ENCODE measurements at places on chromosomes 1 and 21.

DNA sequence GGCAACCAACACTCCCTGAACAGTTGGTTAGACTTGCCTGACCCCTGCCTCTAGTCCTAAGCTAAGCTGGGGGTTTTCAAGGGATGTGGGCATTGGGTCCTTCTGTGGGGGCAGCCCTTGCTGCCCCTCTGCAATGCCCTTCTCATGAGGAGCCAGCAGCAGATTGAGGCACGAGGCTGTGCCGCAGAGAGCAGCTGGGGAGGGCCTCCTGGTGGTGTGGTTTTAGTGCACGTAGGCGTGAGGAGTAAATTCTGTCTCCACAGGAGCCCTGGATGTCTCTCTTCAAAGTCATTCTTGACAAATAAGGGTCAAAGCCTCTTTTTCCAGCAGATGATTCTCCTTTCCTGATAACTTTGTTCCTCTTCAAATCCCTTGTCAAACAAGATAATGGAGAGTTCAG, 31.8 kb upstream of the KLHDC7A start:
- DNase-seq = no peak

GRCh38 chr1:115539061-115539460, 102.7 kb upstream of the VANGL1 start:
- DNase-seq = no peak

GRCh38 chr1:199352351-199352750, 675.2 kb upstream of the NR5A2 start:
- no peak for DNase-seq

- DNase-seq = no peak
Observed at GRCh38 chr1:77407738-77408375, 126.0 kb downstream of the AK5 start.

- DNase-seq = no peak
Observed at GRCh38 chr1:15212954-15213291, 34.1 kb upstream of the FHAD1 start.

DNA sequence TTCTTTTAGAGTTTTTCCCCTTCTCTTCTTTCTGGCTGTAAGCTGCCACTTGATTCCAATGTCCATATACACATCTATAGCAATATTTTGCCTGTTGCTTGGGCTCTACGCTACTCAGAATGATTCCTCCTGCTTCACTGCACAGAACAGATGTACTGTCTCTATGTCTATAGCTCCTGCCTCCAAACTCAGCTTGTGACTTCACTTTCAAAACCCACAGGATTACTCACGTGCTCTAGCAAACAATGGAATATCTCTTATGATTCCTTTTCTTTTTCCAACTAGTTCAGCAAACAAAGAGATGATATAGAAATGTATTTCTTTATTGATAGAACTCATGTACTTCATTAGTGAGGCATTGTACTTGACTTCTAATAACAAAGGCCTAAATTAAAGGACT, 80.5 kb upstream of the SOX13 start:
- no peak for DNase-seq

DNA sequence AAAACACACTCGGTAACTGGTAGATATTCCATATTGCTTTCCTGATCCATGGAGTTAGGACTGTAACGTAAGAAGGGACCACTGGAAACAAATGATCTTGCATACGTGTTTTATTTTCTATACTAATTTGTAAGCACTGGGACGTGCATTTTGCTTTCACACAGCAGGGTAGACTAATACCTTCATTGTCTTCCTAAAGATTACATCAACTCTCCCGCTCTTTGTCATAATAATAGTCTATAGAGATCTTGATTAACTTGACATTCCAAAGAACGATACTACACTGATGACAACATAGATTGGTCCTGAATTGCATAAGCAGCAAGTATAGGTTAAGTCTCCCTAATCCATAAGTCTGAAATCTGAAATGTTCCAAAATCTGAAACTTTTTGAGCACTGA, 166.5 kb downstream of the FAF1 start:
- DNase-seq = no peak

- no peak for DNase-seq
Observed at GRCh38 chr1:35175098-35175576, 17.8 kb downstream of the SFPQ start.

DNA sequence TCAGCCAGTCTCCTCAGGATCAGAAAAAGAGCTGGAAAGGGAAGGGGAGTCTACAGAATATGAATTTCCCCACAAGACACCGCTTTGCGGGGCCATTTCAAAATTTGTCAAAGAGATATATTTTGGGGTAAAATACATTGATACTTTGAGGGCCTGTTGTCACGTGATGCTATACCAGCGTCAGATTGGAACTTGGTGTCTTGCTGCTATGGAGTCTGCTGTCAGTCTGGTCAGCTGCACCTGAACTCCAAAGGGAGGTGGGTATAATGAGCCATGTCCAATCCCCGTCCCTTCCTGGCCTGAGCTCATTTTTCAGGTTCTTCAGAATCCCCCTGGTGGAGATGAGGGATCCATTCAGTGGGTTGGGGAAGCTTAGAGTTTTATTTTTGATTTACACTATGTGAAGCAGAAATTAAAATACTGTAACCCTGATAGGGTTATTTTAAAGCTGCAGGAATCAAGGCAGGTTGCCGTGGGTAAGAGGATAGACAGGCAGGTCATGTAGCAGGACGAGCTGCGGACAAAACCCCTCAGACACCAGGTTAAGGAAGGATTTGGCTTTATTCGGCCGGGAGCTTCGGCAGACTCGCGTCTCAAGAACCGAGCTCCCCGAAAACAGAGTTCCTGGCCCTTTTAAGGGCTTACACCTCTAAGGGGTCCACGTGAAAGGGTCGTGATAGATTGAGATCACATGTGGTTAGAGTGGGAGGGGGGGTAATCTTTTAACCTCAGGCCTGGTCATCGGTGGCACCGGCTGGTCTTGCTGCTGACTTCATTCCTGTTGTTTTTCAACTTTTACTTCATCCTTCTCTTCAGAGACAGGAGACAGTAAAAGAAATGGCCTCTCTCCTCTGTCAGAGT, 2.2 kb upstream of the POFUT2 start:
- no peak for DNase-seq

- no peak for DNase-seq
Observed at GRCh38 chr1:155671750-155672149, 16.8 kb downstream of the YY1AP1 start.

- DNase-seq = no peak
Observed at GRCh38 chr1:239443361-239443760, 57.0 kb downstream of the CHRM3 start.

GRCh38 chr1:61975638-61976037, 219.0 kb upstream of the L1TD1 start:
- no peak for DNase-seq

GRCh38 chr1:27374362-27375086, at the start of gene FCN3:
Gene FCN3, minus strand, starts transcription at chr1:27374824. Its CDS starts 6 bp downstream, at chr1:27374818.
- DNase-seq = no peak

GRCh38 chr1:40711465-40712404, 20.2 kb downstream of the NFYC start:
- no peak for DNase-seq

DNA sequence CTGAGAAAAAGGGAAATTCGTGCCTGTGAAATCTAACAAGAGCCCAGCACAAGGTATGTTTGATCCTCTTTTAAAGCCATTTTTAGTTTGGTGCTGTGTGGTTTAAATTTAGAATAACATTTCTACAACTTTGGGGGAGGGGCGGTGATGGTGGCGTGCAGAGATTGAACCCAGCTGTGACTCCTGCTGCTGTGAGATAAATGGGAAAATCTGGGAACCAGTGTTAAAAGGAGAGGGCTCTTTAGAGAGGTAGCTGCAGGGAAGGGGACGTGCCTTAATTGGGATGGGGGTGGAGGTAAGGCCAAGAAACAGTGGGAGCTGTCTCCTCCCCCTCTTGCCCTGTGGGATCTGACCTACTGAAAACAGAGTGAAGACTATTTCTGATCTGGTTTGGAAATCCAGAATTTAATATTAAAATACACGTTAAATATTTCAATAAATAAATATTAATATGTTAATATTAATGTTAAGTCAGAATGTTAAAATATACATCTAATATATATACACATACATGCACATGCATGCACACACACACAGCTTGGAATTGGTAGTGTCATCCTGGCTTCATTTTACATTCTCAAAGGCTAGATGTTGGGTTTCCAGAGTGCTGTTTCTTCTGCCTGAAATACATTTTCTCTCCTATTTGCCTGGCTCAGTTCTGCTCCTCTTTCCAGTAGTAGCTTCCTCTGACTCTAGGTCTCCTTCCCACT, 30.1 kb upstream of the DNAJC6 start:
- DNase-seq = no peak

DNA sequence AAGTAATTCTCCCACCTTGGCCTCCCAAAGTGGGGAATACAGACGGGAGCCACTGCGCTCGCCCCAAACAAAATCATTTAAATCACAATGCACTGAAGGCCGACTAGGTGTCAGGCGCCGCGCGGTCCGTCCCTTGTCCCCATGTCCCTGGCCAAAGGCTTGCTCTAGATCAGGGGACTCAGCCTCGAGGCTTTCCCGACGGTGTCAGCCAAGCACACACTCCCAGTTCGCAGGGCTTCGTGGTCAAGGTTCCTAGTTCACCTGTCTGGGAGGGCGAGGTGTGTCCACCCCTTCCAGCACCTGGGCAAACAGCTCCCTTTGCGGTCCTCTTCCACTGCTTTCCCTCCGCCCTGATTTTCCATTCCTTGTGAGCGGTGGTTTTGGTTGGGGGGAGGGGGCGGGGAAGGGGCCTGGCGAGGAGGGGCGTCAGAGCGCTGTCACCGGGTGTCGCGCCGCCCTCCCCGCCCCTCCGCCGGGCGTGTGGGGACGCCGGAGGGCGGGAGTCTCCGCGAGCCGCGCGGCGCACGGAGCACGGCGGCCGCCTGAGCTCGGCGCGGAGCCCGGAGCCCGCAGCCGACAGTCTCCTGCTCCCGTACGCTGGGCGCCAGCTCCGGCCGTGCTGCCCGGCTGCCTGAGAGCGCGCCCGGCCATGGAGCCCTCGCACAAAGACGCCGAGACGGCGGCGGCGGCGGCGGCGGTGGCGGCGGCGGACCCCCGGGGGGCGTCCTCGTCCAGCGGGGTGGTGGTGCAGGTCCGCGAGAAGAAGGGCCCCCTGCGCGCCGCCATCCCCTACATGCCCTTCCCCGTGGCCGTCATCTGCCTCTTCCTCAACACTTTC, at the start of gene STUM:
Gene STUM, plus strand, starts transcription at position 509 of the 838 bp plus-strand sequence. Its CDS starts 141 bp downstream, at position 650.
- no peak for DNase-seq

- DNase-seq = no peak
Observed at GRCh38 chr21:45056296-45056904, 18.0 kb upstream of the ADARB1 start.

Data from NCI-H2081 treated with DMSO at 0.1 percent for 48 hours (cell line).